ENCODE measurements at places on chromosomes 12 and 14.

DNA sequence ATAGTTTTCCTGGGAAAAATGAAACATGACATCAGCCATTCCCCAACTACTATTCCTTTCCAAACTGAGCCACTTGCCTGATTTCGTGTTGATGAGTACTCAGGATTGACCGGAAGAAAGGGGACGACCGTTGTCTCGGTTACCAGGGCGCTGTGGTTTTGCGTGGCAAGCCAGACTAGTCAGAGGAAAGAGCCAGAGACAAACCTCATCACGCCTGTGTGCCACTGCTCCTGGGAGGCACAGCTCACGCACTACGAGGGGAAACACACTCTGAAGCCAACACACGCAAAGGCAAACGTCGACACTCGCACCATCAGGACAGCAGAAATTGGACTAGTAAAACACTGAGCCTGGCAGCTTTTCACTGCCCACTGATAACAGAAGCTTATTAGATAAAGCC lies 35.0 kb downstream of the GIT2 start:
- DNase-seq, result no peak

GRCh38 chr12:59077575-59078426 lies 157.5 kb upstream of the LRIG3 start:
- peak; percentile 77 for DNase-seq

DNA sequence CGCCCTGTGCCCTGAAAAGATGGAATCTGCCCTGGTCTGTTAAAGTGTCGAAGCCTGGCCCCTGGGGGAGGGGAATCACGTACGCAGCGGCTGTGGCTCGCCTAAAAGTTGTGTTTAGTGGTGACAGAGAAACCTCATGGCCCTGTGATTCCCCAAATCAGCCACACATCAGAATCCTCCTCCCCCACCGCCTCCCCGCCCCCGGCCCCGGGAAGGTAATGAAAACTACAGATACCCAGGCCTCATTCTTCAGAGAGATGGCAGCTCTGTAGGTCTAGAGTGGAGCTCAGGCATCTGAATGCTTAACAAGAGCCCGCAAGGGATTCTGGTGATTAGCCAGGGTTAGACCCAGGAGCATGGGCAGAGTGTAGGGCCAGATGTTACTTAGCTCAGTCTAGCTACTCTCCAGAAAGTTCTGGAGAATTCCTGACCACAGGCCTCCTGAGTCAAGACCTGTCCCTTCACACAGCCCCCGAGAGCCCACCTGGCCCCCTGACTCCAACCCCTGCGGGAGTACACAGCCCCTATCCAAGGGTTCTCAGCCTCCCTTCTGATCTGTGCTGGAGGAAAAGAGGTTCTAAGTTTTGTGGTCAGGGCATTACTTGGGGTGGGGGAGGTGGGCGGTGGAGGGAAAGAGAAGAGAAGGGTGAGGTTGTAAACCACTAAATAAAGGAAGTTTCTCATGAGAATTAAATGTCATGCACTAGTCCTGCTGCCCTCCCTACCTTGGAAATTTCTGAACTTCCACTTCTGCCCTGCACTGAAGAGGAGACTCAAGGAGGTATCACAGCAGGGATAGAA lies 114.8 kb downstream of the PLXNC1 start:
- DNase-seq, result no peak

GRCh38 chr12:95326855-95327254 lies 109.2 kb downstream of the VEZT start:
- no peak for DNase-seq

GRCh38 chr14:61334197-61334701 lies 12.9 kb downstream of the PRKCH start:
- DNase-seq, result no peak

GRCh38 chr12:51389302-51389999 lies 1.8 kb downstream of the GALNT6 start:
- peak; percentile 32 for DNase-seq

GRCh38 chr14:68672609-68673285 lies 120.1 kb downstream of the ZFP36L1 start:
- DNase-seq, result no peak

DNA sequence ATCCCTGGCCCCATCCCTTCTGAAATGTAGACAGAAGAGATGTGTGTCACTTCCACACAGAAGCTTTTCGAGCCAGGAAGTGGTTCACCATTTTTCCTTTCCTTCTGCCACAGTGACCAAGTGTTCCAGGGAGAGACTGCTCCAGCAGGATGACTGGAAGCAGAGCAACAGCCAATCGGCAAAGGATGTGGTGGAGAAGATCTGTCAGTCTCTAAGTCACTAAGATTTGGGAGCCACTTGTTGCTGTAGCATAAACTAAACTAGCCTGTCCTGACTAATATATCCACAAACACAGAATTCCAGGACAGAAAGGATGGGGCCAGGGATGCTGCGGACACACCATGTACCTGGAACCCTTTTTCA lies 42.9 kb downstream of the DUSP6 start:
- DNase-seq, result no peak

- no peak for DNase-seq
These were observed 41.3 kb downstream of the ELK3 start for GRCh38 chr12:96235484-96235826.

DNA sequence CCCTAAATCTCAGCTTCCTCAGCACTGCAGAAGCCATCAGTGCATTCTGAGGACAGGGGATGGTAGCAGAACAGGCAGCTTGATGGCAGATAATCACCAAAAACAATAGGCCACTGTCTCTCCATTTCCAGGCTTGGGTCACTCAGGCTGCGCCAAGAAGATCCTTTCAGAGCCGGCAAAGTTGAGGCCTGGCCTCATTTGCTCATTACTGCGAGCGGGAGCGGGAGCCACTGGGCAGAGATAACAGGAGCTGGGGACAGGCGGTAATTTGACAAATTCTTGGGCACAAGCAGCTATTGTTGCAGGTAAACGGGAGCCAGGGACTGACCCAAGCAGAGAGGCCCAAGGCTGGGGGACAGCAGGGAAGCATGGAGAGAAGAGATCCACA lies 2.1 kb downstream of the MSI1 start:
- no peak for DNase-seq

DNA sequence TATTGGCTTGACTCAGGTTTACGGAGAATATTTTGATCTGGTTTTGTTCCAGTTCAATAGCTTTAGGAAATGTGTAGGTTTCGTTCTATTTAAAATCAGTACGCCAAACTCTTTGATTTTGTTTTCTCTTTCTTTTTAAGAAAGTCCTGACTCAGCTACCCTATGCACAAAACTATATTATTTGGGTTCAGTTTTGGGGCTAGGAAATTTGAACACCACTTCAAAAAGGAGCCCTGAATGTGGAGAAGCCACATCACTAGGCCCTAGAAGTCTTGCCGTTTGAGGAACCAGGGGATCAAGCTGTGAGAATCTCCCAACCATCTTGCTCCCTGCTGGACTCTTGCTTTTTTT lies 168.2 kb upstream of the BCL2L14 start:
- DNase-seq, result no peak

DNA sequence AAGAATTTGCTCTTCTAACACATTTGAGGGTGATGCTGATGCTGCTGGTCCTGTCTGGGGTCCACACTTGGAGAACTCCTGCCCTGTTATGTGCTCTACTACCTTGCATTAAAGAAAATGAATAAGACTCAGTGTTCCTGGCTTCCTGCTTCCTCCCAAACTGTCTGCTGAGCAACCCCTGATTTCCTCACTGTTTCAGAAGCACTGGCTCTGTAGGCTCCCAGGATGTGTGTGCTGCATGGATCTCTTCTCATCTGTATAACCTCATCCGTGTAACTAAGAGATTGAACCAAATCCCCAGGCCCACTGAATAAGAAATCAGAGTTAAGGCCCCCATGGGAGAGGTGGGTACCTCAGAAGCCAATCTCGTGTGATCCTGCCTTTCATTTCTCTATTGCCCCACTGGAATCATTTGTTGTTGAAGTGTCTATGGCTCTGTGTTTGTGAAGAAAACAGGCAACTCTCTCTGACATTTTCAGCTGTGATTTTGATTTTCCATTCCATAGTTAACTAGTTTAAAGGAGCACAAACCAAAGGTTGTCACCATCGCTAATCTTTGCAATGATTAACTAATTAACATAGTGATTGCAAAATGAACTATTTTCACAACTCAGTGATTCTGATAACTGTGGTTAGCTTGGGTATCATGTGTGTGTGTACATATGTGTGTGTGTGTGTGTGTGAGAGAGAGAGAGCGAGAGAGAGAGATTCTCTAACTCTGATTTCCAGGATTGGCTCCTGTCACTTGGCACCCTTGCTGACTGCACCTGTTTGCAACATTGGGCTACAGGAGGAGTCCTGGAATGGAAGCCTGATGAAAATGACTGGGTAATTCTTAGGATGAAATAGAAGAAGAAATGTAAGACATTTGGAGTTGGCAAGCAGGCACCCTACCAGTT lies 196.2 kb downstream of the SLC38A4 start:
- no peak for DNase-seq

GRCh38 chr12:54417712-54418440 lies 1.2 kb downstream of the ITGA5 start:
- DNase-seq, result no peak

GRCh38 chr12:1605129-1606020 lies 11.0 kb upstream of the FBXL14 start:
- peak; percentile 87 for DNase-seq

GRCh38 chr12:92571844-92572543 lies 130.8 kb upstream of the PLEKHG7 start:
- no peak for DNase-seq

DNA sequence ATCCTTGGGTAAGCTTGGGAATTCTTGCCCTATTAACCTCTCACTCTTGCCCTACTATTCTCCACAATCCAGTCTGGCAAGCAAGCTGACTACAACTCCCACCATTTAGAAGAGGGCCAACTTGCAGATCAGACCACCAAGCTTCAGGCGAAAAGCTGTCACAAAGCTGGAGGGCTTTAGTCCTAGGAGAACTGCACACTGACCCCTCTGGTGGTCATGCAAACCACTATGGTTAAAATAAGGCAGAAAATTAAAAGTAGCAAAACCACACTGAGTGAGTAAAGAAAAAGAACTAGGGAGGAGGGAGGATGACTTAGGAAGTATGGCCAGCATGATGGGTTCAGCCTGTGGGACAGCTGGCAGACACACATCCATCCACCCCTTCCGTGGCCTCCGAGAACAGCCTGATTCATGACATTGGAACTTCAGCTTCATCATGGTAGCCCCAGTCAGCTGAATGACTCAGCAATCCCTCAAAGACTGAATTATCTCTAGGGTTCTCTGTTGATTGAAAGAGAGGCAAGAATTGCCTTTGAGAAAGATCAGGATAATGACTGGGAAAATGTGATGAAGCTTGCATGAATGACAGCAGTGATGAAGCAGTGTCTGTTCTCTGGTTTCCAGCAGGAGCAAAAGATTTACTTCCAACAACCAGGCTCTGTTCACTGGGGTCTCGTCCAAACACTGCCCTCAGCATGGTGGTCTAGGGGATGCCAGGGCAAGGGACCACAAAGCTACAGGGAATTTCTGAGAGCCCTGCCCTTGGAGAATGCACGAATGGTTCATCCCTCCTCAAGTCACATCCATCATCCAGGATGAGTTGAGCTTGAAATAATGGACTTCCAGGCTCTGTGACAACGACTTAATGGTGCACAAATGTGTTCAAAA lies 24.4 kb downstream of the PITPNM2 start:
- peak; percentile 99 for DNase-seq

DNA sequence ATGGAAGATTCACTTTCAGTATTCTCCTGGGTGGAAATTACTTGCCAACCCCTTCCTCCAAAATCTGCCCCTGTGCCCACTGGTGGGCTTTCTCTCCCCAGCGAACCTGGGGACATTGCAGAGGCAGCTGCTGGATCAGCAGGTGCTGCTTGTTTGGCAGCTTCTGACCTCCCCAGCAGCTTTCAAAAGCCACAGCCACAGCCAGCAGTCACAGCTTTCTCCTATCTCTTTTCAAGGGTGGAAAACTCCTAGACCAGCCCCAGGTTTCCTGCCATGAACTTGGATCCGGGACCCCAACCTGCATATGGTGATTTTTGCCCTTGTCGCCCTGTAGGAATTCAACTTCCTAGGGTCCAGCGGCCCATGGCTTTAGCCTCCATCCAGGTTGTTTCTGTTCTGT lies 330.8 kb downstream of the ADAMTS20 start:
- no peak for DNase-seq

Data from cardiac fibroblast (primary cell).